ENCODE measurements at places on chromosomes 12 and 14. TPM values are rescaled to one million over a fixed set of nuclear protein-coding genes. Genes with fewer than 3 reads are reported as not detected.

GRCh38 chr12:83102499-83102898 is 415.8 kb downstream of the TMTC2 start:
- no peak for DNase-seq

Gene OTOGL
- polyA plus RNA-seq: 0.05 TPM

- no peak for DNase-seq
Measured at GRCh38 chr14:70350078-70350477, 9.4 kb downstream of the COX16 start.

DNA sequence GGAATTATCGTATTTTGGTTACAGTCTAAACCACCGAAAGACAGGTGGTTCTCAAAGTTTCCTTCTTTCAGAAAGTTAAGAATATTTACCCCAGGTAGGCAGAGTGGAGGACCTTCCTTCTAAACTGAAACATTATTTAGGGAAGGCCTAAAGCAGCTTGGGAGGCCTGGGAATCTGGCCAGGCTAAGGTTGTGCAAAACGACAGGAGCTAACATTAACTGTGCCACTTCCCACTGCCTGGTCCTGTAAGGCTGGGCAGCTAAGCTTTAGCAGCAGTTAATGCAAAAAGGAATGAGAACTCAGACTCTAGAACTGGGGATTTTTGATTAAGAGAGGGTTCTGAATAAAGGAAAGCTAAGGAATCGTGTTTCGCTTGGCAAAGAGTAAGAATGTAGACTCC is 82.6 kb downstream of the SLCO1A2 start:
- no peak for DNase-seq

- DNase-seq: no peak
Measured at GRCh38 chr12:103667125-103667524, 80.1 kb downstream of the STAB2 start.

- DNase-seq: no peak
Measured at GRCh38 chr12:107484230-107484629, 201.4 kb upstream of the PWP1 start.

DNA sequence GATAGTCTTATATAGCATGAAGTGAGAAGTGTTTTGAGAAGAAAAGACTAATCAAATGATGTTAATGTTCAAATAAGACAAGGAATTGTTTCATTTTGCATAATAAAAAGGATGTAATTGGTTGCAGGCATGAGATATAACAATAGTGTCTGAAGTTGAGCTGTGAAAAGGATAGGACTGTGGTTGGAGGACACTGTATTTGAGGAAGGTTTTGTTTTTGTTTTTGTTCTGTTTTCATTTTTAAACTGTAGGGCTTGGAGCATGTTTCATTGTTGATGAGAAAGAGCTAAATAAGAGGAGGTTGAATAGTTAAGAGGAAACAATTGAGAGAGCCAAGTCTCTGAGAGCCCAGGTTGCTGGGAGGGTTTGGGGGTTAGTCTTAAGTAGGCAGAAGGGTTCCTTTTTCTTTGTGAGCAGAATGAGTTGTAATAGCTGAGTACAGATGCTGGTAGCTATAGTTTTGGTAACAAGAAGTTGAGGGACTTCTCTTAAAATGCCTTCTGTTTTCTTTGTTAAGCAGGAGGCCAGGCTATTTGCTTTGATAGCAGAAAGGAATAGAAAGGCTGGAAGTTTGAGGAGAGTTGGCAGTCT is 58.4 kb downstream of the CCDC91 start:
- DNase-seq: no peak

GRCh38 chr12:122869207-122869973 is 26.5 kb downstream of the VPS37B start:
- DNase-seq: no peak

DNA sequence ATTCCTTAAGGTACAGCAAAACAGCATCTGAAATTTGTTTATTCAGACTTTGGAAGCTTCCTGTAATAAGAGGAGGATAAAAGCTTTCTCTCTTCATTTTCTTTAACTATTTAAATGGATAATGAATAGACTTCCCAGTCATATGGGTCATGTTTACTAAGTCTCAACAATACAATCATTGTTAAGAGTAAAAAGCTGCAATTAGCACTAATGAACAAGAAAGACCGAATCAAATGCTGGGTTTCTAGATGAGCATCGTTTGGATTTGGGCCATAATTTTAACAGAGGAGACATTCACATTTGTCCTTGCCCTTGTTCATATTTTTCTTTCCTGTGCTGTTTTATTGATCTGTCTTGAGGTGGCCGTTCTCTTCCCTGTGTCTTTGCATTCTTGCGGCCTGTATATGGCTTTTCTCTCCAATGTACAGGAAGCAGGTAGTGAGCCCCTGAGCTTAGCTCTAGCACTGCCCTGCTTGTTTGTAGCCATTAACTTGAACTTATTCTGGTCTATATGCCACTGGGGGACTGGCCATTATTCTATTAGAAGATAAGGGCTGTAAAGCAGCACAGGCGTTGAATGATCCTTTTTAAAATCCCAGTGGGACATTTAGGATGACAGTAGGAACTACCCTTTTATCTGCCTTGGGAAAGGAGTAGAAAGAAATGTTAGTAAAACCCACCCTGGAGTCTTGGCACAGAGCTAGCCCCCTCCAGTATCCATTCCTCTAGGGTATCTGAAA is 34.6 kb downstream of the ABHD12B start:
- DNase-seq: no peak

Gene PDE3A
- 0.10 TPM for polyA plus RNA-seq

DNA sequence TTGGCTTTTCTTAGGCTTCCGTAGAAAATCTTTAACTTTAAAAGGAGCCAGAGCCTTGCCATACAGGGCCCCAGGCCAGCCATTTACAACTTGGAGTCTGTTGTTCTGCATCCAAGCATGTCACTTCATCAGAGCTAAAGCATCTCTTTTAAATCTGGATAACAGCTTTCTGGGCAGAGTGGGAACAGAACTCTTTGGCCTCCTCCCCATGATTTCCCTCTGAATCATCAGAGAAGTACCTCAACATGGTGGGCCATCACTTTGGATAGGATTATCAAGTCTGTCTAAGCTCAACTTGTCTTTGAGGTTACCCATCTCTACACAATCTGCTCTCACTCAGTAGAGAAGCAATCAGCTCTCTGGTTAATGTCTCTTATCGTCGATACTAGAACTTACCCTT is 170.9 kb downstream of the SLC6A15 start:
- no peak for DNase-seq

Gene INSM2
- not detected for polyA plus RNA-seq

Gene CISTR
- not detected for polyA plus RNA-seq

Gene NYNRIN
- polyA plus RNA-seq: 10.5 TPM

DNA sequence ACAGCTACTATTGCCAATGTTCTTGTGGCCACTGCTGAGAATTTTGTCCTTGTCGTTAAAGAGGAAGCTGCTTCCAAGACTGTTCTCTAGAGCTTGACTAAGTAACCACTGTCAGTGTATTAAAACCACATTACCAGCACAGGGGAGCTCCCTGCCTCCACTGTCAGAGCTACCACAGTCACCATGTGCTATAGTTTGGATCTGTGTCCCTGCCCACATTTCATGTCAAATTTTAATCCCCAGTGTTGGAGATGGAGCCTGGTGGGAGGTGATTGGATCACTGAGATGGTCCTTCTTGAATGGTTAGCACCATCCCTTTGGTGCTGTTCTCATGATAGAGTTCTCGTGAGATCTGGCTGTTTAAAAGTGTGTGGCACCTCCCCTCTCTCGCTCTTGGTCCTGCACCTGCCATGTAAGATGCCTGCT is 23.2 kb upstream of the RAP1B start:
- DNase-seq: no peak

DNA sequence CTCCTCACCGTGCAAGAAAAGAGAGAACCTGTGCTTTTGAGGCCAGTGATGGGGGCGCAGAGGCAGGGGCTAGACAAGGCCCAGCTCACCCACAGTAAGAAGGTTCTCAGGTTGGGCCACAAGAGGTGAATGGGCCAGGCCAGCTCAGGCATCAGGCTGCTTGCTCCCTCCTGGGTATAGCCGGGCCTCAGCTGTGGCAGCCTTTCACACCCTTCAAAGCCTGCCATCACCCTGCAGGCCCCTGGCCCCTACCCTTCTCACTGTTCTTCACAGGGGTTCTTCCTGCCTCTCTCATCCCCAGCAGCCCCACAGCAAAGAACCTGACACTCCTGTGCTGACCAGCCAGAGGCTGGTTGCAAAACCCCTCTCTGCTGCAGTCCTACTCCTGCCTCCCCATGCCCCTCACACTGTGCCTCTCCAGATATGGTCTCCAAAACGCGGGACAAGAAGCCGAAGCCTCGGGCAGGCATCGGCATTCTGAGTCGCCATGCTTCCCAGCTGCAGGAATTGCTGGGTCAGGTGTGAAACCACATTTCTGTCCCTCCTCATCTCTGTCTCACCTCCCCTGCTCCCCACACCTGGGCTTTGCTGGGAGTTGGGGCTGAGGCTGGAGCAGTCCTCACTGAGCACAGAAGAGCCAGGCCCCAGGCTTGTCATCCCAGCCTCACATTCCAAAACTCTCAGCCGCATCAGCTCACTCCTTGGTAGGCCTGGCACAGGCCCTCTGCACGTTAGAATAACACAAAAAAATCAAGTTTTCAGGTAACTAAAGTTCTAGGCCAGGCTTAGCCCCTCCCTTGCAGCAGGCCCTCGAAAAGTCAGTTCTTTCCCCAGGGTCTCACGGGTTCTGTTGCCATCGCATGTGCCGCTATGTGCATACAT is 6.9 kb upstream of the FAIM2 start:
- no peak for DNase-seq

Gene CLMN
- polyA plus RNA-seq: 0.09 TPM

DNA sequence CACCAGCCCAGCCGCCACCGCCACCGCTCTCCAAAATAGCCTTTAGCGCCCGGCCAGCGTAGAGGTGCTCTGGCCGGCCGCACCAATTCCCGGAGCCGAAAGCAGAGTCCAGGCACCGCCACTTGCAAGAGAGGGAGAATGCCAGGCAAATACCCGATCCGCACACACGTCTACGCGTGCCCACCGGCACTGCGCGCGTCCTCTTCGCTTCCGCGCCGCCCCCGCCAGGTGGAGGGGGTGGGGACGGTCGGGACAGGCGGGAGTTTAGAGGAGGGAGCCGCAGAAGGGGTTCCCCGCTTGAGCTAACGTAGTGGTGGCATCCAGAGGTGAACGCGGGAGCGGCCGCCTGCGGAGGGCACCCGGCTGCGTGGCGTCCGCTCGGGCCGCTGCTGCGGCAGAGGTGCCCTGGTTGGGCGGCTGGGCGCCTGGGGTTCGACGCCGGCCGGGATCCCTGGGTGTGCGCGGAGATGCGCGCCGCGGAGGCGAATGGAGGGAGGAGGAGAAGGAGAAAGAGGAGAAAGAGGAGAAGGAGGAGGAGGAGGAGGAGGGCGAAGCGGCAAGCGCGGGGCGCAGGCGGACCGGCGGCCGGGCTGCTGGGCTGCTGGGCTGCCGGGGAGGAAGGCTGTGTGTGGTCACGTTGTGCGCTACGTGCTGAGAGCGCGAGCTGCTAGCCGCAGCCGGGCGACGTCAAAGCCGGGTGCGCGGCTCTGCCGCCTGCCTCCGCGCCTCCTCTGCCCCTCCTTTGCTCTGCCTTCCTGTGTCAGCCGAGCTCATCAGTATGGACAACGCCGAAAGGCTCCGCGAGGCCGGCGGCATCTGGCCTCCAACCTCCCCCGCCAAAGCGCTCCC is at the start of gene MDGA2:
TSS of gene MDGA2 (minus strand) at position 140 of the 849 bp plus-strand sequence.
- no peak for DNase-seq

DNA sequence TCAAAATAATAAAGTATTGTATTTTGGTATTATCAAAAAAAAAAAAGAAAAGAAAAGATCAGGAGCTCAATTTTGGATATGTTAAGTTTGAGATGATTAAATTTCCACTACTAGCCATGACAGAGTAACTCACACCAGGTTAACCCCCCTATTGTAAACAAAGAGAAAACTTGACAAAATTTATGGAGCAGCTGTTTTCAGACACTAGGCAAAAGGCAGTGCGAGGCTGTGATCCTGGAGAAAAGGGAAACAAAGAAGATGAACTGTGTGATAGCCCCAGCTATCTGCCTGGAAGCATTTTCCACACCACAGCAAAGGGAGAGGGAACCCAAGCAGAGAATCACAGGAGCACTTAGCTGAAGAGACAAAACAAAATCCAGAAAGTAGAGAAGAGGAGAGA is 145.0 kb downstream of the KIF21A start:
- DNase-seq: no peak

GRCh38 chr12:120247621-120248030 is 17.9 kb downstream of the PXN start:
- DNase-seq: no peak

DNA sequence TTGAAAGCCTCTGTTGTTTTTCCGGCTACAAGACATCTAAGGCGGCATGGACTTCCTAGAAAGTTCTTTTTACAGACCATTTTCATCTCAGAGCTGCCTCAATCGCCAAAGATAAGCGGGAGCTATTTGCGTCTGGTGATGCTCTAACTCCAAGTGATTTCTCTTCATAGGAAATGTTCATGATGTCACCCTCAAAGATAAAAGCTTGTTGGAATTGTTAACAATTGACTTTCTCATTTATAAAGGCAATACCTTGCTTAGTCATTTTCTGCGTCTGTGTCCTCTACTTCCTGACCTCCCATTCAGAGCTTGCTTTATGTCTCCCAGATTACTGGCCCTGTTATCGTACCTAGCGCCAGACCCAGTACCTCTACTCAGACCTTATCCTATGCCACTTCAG is 259.0 kb upstream of the G2E3 start:
- DNase-seq: no peak

- no peak for DNase-seq
Measured at GRCh38 chr14:24072436-24072835, 1.1 kb downstream of the CPNE6 start.

DNA sequence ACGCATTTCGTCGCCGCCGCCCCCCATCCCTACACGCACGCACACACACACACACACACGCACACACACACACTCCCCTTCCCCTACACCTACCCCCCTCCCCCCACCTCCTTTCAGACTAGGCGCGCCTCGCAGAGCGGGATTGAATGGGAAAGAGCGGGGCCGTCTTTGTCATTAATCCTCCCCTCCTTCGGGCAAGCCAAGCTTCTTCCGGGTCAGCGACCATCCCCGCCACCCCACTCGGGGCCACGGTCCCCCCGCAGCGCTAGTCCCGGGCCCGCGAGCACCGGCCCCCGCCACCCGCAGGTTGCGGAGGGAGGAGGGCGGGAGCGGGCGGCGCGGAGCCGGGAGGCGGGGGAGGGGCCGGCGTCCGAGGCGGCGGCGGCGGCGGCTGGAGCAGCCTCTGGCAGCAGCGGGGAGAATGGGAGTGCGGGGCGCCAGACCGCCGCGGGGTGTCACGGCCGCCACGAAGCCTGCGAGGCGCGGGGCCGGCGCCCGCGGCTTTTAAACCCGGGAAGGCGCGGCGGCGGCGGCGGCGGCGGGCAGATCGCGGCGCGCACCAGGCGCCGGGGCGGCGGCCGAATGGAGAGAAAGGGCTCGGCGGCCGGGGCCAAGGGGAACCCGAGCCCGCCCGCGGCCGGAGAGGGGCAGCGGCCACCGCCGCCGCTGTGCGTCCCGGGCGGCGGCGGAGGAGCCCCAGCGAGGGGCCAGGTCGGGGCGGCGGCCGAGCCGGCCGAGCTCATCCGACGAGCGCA is at the start of gene TTC9:
TSS of gene TTC9 (plus strand) at position 369 of the 755 bp plus-strand sequence. CDS start at position 583, 214 bp downstream.
- no peak for DNase-seq

Gene TESPA1
- not detected for polyA plus RNA-seq

Gene CCDC198
- not detected for polyA plus RNA-seq

GRCh38 chr12:121799842-121800693 is 3.7 kb upstream of the SETD1B start:
- DNase-seq: peak; percentile 63

All from AG04450 (cell line).